Left lung (tissue), 14 donors: ENCODE measurements at places on chromosomes 1 and 21.

DNA sequence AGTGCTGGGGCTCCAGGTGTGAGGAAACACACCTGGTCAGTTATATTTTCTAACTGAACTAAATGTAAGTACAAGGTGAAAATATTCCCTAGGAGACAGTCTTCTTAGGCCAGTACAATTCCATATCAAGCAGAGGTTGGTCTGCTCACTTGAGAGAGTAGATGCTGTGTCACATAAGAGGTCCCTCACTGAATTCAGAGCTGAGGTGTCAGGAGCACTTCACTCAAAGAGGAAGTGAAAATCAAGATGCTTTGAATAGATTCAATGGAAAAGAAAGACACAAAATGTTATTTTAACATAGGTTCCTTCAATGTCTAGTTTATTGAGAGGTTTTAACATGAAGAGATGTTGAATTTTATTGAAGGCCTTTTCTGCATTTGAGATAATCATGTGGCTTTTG is 4.3 kb upstream of the FCRL3 start:
- DNase-seq = no peak

DNA sequence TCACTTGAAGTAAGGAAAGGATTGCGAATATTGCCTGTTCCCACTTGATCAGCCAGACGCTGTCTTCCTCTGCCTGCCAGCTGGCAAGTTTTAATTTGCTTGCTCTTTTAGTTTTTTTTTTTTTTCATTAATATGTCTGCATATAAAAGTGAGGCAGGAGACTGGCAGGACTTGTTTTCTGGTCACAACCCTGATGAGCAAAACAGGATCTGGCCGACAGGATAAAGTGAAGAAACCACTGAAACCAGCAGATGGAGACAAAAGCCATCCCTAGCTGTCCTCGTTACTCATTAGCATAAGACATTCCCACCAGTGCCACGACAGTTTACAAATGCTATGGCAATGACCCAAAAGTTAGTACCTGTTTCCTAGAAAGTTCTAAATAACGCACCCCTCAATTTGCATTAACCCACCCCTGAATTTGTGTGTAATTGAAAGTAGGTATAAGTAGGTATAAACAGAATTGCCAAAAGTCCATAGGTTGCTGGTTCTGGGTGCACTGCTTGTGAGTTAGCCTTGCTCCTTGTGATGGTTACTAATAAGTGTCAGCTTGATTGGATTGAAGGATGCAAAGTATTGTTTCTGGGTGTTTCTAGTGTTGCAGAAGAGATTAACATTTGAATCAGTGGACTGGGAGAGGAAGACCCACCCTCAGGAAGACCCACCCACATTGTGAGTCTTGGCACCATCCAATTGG is 60.8 kb downstream of the ZNF684 start:
- DNase-seq = no peak

- DNase-seq = no peak
These were observed 22.1 kb downstream of the BCAS2 start for GRCh38 chr1:114559356-114559755.

- DNase-seq = no peak
These were observed 23.2 kb downstream of the LYST start for GRCh38 chr1:235843461-235843961.

DNA sequence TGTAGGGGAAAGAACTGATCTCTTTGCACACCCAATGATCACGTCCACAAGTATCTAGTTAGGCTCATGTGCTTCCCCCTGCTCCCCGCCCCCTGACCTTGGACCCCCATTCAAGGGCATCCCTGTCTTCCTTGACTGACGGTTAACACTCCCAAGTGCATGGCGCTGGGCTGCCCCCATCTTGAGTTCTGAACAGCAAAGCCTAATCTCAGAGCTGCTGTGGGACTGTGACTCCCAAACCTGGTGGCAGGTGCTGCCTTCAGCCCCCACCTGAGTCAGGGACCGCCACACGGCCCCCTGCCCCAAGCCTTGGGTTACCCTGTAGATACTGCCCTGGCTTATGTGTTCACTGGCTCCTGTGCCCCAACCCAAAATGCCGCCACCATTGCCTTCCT is 925 bp downstream of the TNNI1 start:
- DNase-seq = no peak

DNA sequence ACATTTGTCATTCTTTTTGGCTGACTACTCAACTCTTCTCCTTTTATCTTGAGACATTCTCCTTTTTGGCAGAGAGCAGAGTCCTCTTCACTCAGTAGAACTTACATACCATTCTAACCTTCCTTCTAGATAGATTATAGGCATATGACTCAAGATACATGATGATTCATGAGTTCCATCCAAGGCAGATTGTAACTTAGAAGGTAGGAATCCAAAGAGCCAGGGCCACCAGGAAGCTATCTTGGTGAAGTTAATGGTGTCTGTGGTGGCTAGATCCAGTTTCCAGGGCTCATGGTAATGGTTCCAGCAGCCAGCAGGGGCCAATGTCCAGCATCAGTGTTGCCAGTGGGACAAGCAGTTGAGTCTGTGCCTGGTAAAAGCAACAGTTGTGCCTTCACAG is 76.1 kb upstream of the KIAA0040 start:
- no peak for DNase-seq

DNA sequence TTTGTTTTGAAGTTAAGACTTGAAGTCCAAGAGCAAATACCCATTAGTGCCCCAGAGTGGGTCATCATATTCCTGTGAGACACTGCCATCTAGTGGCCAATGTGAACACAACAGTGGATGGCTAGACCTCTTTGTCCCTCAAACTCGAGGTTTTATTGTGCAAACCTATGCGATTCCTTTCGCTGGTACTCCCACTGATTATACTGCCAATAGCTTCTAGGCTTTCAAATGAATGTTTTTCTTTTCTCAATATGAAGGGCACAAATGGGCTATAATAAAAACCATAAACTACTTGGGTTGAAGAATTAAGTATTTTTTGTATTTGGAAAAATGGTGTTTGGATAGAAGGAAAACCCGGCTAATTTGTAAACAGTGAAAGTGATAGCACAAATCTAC is 100.4 kb upstream of the ZNF281 start:
- DNase-seq = no peak

DNA sequence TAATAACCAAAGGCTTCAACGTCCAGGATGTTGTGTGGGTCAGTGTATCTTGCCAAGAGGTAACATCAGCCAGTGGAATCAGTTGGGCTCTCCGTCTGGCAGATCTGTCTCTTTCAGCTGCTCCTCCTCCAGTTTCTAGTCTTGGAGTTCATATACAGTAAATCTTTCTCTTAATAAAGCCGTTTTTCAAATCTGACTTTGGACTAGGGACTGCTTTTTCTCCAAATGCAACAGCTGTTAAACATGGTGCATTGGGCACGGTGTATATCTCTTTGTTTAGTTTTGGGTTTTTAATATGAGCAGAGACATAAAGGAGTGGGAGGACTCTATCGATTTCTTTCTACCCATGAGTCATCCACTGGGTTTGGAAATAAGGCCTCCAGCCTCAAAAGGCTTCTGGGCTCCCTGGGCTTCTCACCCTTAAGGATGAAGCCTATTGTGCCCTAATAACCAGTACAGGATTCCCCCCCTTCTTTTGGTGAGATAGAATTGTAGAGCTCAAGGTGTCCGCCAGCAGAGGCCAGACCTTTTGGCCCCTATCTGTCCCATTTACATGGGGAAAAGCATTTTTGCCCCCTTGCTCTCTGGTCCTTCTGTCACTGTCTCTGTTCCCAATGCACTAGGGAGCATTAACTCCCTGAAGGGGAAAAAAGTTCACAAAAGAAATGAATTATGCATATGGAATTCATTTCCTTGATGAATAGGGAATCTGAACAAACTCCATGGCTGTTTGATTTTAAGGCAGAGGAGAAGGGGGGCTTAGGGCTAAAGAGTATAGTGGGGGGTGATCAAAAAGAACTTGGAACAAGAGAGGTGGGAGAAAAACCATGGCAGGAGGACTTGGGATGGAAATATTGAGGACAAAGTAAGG is 86.0 kb downstream of the PBX1 start:
- DNase-seq = no peak

DNA sequence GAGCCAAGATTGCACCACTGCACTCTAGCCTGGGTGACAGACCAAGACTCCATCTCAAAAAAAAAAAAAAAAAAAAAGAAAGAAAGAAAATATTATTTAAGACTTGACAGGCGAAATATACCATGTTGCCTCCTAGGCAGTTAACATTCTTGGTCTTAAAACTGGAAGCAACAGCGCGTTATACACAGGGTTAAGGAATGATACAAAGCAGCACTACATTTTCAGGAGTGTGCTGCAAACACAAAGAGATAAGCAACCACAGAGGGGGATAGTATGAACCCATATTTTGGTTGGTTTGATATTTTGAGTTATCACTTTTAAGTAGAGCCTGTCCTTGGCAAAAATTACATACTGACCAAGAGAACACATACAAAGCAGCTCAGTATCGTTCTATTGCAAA is 25.1 kb downstream of the USP24 start:
- DNase-seq = no peak

GRCh38 chr1:205791568-205792180 is 16.4 kb upstream of the RAB29 start:
- DNase-seq = peak; percentile 60

DNA sequence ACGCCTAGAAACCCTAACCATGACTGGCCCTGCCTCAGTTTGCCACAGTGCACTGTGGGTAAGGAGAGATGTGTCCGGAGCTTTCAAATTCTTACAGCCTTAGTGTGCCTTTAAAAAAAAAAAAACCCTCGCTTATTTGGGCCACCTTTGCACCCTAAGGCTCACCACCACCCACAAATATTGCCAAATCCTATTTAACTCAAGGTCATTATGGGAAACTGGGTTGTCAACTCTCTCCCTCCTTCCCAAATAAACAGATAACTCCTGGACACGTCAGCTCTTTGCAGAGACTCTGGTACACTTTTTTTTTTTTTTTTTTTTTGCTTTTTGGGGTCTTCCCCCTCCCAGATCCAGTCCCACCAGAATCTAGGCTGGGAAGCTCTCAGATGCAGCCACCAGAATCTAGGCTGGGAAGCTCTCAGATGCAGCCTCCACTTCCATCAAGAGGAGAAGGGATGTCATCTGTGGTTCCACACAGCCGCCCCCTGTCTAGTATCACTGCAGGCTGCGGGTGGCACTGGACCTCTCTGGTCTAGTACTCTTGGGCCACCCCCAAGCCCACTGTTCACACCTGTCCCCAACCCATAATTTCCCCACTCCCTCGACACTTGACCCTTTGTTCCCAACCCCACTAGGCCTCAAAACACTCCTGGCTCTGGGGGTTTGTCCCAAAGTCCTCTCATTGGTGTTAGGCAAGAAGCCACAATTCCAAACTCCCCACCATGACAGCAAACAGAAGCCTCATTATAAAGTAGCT is 3.4 kb downstream of the DHRS3 start:
- no peak for DNase-seq

- peak; percentile 67 for DNase-seq
These were observed 182.1 kb downstream of the ETS2 start for GRCh38 chr21:38987633-38988508.

- no peak for DNase-seq
These were observed 143.2 kb downstream of the HHIPL2 start for GRCh38 chr1:222404710-222405109.

GRCh38 chr1:21937034-21937371 is at the start of gene HSPG2:
Gene HSPG2 (minus strand): TSS chr1:21937310. CDS start chr1:21937217, 93 bp downstream.
- DNase-seq = no peak

DNA sequence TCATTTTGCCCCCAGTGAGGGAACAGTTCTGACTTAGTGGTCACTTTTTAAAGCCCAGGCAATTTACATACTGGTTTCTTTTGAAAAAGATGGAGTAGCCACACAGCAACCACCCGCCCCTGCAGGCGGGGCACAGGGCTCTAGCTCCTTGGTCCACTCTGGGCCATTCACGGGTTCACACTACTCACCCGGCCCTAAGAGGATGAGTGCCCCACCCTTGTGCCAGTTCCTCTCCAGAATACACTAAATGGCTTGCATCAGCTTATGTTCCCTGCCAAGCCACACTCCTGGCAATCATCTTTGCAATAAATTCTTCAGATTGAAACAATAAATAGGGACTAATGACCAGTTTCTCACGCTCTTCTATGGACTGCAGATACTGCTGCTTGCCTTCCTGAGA is 15.7 kb upstream of the ATP13A2 start:
- no peak for DNase-seq

DNA sequence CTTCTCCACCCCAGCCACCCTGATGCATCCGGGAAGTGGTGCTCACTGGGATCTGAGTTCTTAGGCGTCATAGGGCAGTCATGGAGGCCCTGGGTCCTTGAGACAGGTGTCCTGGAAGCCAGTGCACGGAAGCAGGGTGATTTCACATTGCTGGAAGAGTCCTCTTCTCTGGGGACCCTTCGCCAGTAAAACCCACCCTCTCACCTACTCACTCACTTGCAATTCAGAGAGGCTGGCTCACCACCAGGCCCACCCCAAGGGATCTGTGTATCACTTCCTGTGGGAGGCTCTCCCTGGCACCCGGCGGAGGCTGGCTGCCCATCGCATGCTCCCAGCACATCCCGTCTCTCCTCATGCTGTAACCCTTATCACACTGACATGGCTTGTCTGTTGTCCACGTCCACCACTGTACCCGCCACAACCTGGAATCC is 40.2 kb upstream of the EPS8L3 start:
- DNase-seq = no peak

DNA sequence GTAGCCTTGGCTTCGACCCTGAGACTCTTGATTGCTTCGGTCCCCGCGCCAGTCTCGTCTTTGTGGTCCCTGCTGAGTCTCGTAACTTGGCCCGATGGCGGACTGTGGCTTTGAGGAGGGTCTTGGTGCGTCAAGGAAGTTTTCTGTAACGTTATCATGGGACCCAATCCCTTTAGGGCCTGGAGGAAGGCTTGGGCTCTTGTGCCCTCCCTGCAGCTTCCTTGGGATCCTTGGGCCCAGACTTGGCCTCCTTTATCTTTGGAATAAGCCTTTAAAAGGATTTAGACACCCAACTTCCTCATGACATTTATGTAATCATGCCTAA is 371 bp downstream of the ZMPSTE24 start:
- no peak for DNase-seq
